ENCODE measurements at places on chromosomes 7 and 10.

- no peak for DNase-seq
These were observed 25.6 kb downstream of the DIP2C start for GRCh38 chr10:663831-664251.

- no peak for DNase-seq
These were observed 187.7 kb downstream of the JAZF1 start for GRCh38 chr7:27992755-27993493.

GRCh38 chr10:68079434-68079833 lies 4.4 kb upstream of the HERC4 start:
- no peak for DNase-seq

DNA sequence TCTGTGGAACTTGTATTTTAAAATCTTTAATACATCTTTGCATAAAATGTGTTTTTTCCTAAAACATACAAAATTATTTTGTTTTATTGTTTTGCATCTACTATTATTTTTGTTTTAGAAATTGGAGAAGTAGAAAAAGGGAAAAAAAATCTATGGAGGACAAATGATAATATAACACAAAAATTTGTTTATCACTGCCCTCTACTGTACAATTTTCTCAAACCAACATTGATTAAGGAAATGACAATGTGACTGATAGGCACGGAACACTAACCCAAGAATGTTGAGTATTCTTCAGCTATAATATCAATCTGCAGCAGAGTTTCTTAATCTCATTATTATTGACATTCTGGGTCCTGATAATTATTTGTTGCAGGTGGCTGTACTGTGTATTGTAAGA lies 9.5 kb upstream of the ING3 start:
- no peak for DNase-seq

- DNase-seq = no peak
These were observed 112.2 kb upstream of the TARP start for GRCh38 chr7:38385682-38386081.

DNA sequence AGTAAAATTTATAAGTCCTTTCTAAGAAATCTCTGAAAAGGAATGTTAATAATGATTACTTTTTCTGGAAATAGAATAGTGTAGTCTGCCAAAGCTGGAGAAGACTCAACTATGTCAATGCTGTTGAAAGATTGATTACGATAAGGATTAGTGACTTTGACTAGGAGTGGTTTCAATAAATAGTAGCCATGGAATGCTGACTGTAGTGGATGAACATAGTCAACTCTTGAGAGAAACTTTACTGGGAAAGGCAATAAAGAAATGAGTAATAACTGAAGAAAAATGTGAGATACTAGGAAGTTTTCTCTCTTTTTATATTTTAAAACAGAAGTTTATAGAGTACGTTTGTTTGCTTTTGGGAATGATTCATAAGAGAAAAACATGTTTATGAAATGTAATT lies 105.0 kb upstream of the CDK13 start:
- DNase-seq = no peak

DNA sequence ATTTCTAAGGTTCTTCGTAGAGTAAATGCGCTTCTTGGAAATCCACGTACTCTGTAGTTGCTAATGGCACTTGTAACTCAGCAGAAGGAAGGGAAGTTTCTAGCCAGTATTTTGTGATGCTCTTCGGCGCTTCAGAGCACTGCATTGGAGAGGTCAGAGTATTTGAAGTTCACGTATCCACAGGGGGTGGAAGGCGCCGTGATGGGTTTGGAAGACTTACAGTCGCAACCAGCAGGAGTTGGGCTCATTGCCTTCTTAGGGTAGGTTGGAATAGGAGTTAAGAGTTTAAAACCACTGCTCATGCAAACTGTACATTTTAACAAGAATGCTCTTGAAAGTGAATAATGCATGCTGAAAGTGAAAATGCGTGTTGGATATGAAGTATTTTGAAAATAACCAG lies 49.1 kb downstream of the SHH start:
- no peak for DNase-seq
